ENCODE measurements at places on chromosomes 4 and X.

GRCh38 chr4:19151684-19152083, 1100.0 kb upstream of the SLIT2 start:
- no peak for DNase-seq

GRCh38 chr4:86556791-86557415, 37.2 kb upstream of the PTPN13 start:
- DNase-seq: no peak

- no peak for DNase-seq
These were observed 30.5 kb upstream of the EIF4E start for GRCh38 chr4:98959411-98959810.

- no peak for DNase-seq
These were observed 84.6 kb downstream of the THOC2 start for GRCh38 chrX:123648028-123648810.

- DNase-seq: no peak
These were observed 21.1 kb downstream of the SLC25A53 start for GRCh38 chrX:104135677-104136076.

All from NCI-H2171 (cell line).